ENCODE measurements at places on chromosomes 5 and 9. TPM values are rescaled to one million over a fixed set of nuclear protein-coding genes. Genes with fewer than 3 reads are reported as not detected.
A peak's percentile ranks its signal among the peaks of the same experiment; 100 is the strongest.

GRCh38 chr9:114273461-114273881 lies 49.4 kb upstream of the ORM1 start:
- no peaks in the 10 kb centered on the region for H3K27me3 ChIP-seq
- no peak for DNase-seq
- H3K36me3 ChIP-seq: no peaks in the 10 kb centered on the region

GRCh38 chr9:121067640-121068039 lies 7.1 kb upstream of the CNTRL start:
- H3K4me3 ChIP-seq: no peak overlapping the region
- H3K4me1 ChIP-seq: peaks cover 28% of the 10 kb centered on the region
- H3K36me3 ChIP-seq: peaks cover 14% of the 10 kb centered on the region
- H3K27ac ChIP-seq: no peak overlapping the region
- DNase-seq: no peak

- DNase-seq: no peak
- H3K4me1 ChIP-seq: no peaks in the 10 kb centered on the region
- H3K27ac ChIP-seq: no peak overlapping the region
- H3K27me3 ChIP-seq: peaks cover 1% of the 10 kb centered on the region
- no peaks in the 10 kb centered on the region for H3K36me3 ChIP-seq
- no peak overlapping the region for H3K4me3 ChIP-seq
Observed at GRCh38 chr9:36903541-36904435, 130.3 kb downstream of the PAX5 start.

GRCh38 chr9:89759572-89759971 lies 154.8 kb downstream of the GADD45G start:
- no peaks in the 10 kb centered on the region for H3K27me3 ChIP-seq
- no peaks in the 10 kb centered on the region for H3K36me3 ChIP-seq
- no peak for DNase-seq
- H3K4me3 ChIP-seq: no peak overlapping the region

DNA sequence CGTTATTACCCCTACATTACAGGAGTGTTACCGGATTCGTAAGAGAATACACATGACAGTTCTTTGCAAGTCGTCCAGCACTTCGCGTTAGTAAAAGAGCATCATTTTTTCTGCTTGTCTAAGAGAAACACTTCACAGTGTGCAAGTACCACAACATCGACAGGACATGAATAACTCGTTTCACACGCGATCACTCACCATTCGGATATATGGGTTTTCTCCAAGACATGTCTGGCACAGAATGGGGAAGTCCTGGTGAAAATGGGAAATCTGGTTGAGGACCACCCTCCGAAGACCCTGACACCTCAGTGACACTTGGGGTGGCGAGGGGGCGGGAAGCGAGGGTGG lies 642 bp downstream of the RBM22 start:
- H3K4me1 ChIP-seq: peaks cover 7% of the 10 kb centered on the region
- H3K4me3 ChIP-seq: no peak overlapping the region
- no peaks in the 10 kb centered on the region for H3K27me3 ChIP-seq
- no peak overlapping the region for H3K27ac ChIP-seq
- H3K36me3 ChIP-seq: peaks cover 9% of the 10 kb centered on the region
- no peak for DNase-seq

DNA sequence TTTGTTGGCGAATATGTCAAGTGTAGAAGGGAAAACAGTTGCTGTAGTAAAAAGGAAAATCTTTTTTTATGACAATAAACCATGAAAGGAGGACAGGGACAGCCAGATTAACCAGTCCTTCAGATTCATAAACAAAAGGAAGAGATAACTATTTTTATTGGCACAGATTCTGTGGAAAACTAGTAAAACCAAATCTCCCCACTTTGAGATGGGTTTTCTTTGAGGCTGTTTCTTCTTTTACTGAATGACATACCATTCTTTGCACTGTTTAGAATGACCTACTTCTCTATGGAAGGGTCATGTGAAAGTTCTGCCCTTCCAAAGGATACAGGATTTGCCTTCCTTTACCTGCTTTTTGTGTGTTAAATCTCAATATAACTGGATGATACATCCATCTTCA lies 13.7 kb downstream of the CAST start:
- peaks cover 16% of the 10 kb centered on the region for H3K4me1 ChIP-seq
- H3K27ac ChIP-seq: no peak overlapping the region

GRCh38 chr5:143582869-143583268 lies 179.4 kb upstream of the NR3C1 start:
- H3K27me3 ChIP-seq: no peaks in the 10 kb centered on the region
- no peak for DNase-seq
- H3K4me3 ChIP-seq: no peak overlapping the region
- H3K4me1 ChIP-seq: peaks cover 5% of the 10 kb centered on the region

DNA sequence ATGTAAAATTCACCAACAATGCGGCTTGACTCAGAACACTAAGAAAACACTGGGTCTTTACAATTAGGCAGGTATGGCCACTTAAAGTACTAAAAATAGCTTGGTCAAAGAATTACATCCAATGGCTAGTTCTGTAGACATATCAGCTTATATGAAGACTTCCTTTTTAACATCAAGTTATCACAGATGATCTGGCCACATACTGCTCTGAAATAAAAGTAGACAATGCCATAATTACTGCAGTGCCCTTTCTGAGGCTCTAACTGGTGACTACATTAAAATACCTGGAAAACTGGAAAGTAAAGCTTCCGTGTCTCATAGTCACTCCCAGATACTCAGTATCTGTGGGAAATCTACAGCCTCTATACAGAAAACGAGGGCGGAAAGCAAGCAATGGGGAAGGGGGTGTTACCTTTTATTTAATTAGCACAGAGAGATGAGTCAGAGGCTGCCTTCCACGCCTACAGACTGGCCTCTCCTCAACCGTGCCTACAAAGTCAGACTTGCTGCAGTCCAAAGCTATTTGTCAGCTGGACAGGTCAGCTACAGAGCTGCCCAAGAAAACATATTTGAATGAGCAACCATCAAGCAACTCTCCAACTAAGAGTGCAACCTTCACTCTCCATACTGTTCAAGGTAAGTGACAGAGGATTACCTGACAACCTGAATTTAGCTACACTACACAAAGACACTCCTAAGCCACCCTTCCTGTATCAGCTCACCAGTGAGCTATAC lies 8.7 kb downstream of the SERINC5 start:
- H3K4me1 ChIP-seq: peaks cover 74% of the 10 kb centered on the region
- peak overlapping the region; percentile 62 for H3K4me3 ChIP-seq
- peaks cover 60% of the 10 kb centered on the region for H3K36me3 ChIP-seq
- peak overlapping the region; percentile 86 for H3K27ac ChIP-seq
- no peak for DNase-seq

- H3K27ac ChIP-seq: no peak overlapping the region
- no peak overlapping the region for H3K4me3 ChIP-seq
- peaks cover 72% of the 10 kb centered on the region for H3K36me3 ChIP-seq
- no peaks in the 10 kb centered on the region for H3K27me3 ChIP-seq
Observed at GRCh38 chr9:98745470-98745869, 36.7 kb upstream of the GABBR2 start.

DNA sequence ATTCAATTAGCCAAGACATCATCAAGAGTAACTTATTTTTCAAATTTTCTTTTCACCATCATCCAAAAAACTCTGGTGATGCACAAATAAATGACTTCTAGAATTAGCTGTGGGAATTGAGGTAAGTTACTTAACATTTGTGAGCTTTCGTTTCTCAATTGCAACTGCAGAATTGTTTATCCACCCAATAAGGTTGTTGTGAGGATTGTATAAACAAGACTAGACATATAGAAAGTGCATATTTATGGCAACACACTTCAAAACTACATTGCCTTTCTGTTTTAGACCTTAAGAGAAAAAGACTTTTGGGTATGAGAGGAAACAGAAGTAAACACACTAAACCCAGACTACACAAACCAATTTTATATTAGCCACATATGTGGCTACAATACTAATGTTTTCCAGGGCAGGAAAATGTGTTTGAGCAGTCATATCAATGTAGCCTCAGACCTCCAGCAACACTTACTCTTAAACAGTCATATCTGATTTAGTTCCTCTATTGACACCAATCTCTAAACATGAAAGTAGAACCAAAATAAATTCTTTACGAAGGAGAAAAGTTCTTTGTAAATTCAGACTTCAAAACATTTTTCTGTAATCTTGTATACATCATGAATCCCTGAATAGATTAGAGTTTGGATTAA lies 488.0 kb upstream of the CYLC2 start:
- H3K36me3 ChIP-seq: no peaks in the 10 kb centered on the region
- H3K27ac ChIP-seq: no peak overlapping the region
- no peaks in the 10 kb centered on the region for H3K27me3 ChIP-seq
- no peaks in the 10 kb centered on the region for H3K4me1 ChIP-seq
- no peak for DNase-seq
- no peak overlapping the region for H3K4me3 ChIP-seq

DNA sequence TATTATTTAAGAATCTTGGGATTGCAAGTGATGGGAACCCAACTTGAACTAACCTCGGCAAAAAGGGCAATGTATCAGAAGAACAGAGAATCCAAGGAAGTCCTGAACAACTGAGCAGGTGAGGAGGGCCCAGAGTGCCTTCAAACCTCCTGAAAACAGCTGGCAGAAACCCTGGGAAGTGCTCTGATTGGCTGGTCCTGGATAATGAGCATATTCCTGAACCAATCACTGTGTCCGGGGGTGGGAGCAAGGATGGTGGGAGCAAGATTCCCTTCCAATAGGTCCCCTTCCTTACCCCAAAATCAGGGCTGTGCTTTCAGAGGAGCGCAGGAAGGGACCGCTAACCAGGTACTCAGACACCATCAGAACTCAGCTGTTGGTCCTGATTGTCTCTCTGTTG lies 31.9 kb upstream of the TBC1D2 start:
- no peaks in the 10 kb centered on the region for H3K4me1 ChIP-seq
- H3K36me3 ChIP-seq: no peaks in the 10 kb centered on the region
- no peak overlapping the region for H3K4me3 ChIP-seq
- DNase-seq: no peak
- peaks cover 3% of the 10 kb centered on the region for H3K27me3 ChIP-seq

DNA sequence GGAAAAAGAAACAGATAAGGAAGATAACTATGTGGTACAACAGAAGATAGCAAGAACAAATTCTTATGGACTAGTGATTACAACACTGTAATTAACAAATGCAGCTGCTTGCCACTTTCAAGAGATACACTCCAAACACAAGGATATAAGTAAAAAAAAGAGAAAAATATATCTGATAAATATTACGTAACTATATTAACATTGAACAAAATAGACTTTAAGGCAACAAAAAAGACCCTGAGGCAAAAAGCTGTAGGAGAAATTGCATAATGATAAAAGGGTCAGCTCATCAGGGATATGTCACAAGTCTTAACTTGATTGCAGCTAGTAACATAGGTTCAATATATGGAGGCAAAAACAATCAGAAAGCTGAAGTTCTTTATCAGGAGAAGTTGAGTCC lies 51.3 kb upstream of the RNF130 start:
- H3K27ac ChIP-seq: no peak overlapping the region
- DNase-seq: no peak
- H3K36me3 ChIP-seq: no peaks in the 10 kb centered on the region
- H3K4me1 ChIP-seq: no peaks in the 10 kb centered on the region

GRCh38 chr5:40226906-40227305 lies 452.8 kb upstream of the PTGER4 start:
- no peaks in the 10 kb centered on the region for H3K36me3 ChIP-seq
- H3K27me3 ChIP-seq: no peaks in the 10 kb centered on the region
- DNase-seq: no peak
- H3K27ac ChIP-seq: no peak overlapping the region
- peaks cover 5% of the 10 kb centered on the region for H3K4me1 ChIP-seq
- H3K4me3 ChIP-seq: no peak overlapping the region

DNA sequence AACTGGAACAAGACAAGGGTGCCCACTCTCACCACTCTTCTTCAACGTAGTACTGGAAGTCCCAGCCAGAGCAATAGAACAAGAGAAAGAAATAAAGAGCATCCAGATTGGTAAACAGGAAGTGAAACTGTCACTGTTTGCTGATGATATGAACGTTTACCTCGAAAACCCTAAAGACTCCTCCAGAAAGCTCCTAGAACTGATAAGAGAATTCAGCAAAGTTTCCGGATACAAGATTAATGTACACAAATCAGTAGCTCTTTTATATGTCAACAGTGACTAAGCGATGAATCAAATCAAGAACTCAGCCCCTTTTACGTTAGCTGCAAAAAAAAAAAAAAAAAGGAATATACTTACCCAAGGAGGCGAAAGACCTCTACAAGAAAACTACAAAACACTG lies 306.6 kb downstream of the PLK2 start:
- no peak overlapping the region for H3K27ac ChIP-seq
- no peaks in the 10 kb centered on the region for H3K4me1 ChIP-seq
- DNase-seq: no peak
- no peaks in the 10 kb centered on the region for H3K27me3 ChIP-seq

- no peaks in the 10 kb centered on the region for H3K36me3 ChIP-seq
- H3K27me3 ChIP-seq: no peaks in the 10 kb centered on the region
- H3K27ac ChIP-seq: no peak overlapping the region
- H3K4me1 ChIP-seq: peaks cover 11% of the 10 kb centered on the region
- no peak overlapping the region for H3K4me3 ChIP-seq
Observed at GRCh38 chr5:54705994-54706653, 188.6 kb downstream of the SNX18 start.

DNA sequence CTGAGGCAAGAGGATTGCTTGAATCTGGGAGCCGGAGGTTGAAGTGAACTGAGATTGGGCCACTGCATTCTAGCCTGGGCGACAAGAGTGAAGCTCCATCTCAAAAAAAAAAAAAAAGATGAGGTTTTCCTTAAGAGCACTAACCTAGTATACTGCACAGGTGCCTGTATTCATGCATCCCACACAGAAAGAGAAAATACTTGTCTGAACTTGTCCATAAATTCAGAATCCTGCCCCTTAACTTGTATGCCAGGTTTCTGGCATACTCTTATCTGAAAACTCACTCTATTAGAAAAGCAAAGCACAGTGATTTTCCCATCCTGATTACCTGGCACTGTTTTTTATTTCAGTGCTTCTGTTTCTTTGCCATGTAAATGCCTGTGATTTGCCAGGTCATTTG lies 125.3 kb upstream of the CDKN2B start:
- DNase-seq: no peak
- peaks cover under 1% of the 10 kb centered on the region for H3K4me1 ChIP-seq
- no peak overlapping the region for H3K4me3 ChIP-seq
- H3K27me3 ChIP-seq: no peaks in the 10 kb centered on the region

DNA sequence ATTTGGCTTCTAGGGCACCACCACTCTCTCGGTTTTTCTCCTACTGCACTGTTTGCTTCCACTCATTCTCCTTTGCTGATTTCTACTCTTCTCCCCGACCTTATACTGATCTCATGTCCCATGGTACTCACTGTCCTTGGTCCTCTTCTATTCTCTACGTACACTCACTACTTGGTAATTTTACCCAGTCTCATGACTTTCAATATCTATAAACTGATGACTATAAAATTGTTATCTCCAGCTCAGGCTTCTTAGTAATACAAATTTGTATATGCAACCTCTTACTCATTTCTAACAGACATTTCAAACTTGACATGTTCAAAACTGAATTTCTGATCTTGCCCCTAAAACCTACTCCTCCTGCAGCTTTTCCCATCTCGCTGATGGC lies 4.1 kb downstream of the RAPGEF6 start:
- peaks cover 17% of the 10 kb centered on the region for H3K4me1 ChIP-seq
- no peak overlapping the region for H3K4me3 ChIP-seq
- peaks cover 6% of the 10 kb centered on the region for H3K36me3 ChIP-seq
- DNase-seq: no peak
- no peaks in the 10 kb centered on the region for H3K27me3 ChIP-seq
- H3K27ac ChIP-seq: no peak overlapping the region

Gene SLC46A2
- polyA plus RNA-seq: not detected

Gene PRUNE2
- polyA plus RNA-seq: not detected

Gene SKP2
- 21.2 TPM for polyA plus RNA-seq

Gene IL13
- polyA plus RNA-seq: not detected

Gene RLN2
- 12.7 TPM for polyA plus RNA-seq

Gene ATP10B
- polyA plus RNA-seq: not detected

Gene ZNF454
- polyA plus RNA-seq: not detected

Gene CATSPER3
- not detected for polyA plus RNA-seq
